GDM1 (cell line): ENCODE measurements at places on chromosomes 6 and 20.

- DNase-seq, result no peak
Observed at GRCh38 chr6:13046084-13046483, 282.3 kb downstream of the TBC1D7 start.

DNA sequence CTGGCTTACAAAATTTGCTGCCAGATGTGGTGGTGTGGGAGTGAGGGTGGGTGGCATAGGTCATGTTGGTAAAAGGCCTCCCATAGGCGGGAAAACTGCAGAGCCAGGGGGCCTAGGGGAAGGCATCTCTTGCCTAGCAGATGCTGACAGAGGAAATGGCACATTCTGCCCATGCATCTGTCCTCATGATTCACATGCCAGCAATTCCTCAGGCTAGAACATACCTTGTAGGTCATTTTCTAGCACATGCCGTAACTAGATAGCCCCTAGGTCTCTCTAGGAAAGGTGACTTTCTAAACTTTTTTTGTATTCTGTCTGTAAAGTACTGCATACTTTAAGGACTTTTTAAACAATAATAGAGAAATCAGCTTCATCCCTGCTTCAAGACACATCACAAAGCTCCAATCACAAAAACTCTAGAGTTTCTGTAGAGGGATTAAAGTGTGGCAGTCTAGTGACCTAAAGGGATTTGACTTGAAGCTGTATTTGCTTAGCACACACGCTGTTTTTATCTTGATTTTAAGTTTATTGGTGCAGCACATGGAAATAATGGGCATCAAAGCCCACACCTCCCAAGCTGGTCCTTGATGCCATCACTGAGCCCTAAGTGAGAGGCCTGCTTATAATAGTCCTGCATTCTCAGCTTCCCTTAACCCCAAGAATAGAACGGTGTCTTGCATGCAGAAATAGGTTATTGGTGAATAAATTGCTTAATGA, 55.2 kb downstream of the ANKEF1 start:
- DNase-seq, result no peak

- DNase-seq, result no peak
Observed at GRCh38 chr6:154292855-154293519, 63.6 kb downstream of the IPCEF1 start.

DNA sequence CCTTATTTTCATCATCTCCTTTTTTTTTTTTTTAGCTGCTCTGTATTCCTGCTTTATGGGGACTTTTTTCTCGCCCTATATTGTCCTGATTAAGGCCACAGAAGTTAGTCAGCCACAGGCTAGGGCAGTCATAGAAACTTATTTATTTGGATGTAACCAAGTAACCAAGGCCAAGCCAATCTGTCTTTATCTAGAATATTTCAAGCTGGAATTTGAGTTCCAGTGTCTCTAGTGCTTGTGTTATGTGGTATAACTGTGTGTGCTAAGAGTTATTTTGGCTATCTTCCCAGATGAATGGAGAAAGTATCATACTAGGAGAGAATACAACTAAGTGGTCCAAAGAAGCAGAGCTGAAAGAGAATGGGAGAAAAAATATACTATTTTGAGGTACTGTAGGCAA, 751.5 kb downstream of the CBLN4 start:
- no peak for DNase-seq

GRCh38 chr20:6231556-6231955, 108.7 kb upstream of the FERMT1 start:
- DNase-seq, result no peak

DNA sequence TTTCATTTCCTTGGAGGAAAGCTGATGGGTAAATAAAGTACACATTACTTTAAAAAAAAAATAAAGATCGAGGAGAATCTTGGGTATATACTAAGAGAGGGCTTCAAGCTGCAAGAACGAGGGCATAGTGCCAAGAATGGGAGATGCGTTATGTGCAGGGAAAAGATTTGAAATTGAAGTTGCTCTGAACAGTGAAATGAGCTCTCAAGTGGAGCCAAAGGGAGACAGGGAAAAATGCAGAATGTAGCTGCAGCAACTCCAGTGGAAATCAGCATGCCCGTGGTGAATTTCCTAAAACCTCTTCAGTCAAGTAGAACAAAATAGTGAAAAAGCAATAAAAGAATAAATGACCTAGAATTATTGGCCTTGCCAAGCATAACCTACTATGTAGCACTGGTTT, 11.4 kb upstream of the COL9A1 start:
- DNase-seq, result no peak

GRCh38 chr20:45792317-45793118, 764 bp downstream of the DNTTIP1 start:
- DNase-seq, result no peak

GRCh38 chr20:51444467-51444866, 98.1 kb downstream of the NFATC2 start:
- DNase-seq, result no peak

GRCh38 chr6:112338166-112338709, 8.9 kb upstream of the RFPL4B start:
- no peak for DNase-seq

DNA sequence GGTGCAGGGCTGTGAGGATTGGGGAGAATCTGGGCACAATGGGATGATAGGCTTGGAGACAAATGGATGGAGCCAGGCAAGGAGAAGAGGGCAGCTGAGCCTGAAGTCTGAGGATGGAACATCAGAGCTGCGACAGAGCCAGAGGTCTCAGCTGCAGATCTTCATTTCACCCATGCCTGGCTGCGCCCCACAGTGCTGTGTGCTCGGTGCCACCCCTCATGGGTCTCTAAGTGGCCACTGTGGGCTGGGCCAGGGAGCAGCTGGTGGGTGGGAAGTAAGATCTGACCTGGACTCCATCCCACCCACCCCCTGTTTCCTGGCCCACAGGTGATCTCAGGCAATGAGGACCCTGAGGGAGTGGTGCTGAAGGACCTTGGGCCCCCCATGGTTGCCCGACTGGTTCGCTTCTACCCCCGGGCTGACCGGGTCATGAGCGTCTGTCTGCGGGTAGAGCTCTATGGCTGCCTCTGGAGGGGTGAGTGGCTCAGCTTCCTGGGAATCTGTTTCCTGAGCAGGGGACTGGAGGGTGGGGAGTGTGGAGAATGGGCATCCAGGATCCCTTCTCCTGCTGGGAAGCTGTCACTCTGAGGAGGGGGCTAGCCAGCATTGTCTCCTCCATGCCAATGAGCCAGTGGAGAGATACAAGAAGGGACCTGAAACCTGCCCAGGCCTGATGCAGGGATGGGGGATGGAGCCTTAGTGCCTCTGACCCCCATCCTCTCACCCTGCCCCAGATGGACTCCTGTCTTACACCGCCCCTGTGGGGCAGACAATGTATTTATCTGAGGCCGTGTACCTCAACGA, 6.5 kb downstream of the DDR1 start:
- DNase-seq, result no peak

GRCh38 chr20:22288957-22289356, 295.4 kb downstream of the FOXA2 start:
- no peak for DNase-seq

- DNase-seq, result no peak
Observed at GRCh38 chr6:44914141-44914540, 414.0 kb upstream of the RUNX2 start.

DNA sequence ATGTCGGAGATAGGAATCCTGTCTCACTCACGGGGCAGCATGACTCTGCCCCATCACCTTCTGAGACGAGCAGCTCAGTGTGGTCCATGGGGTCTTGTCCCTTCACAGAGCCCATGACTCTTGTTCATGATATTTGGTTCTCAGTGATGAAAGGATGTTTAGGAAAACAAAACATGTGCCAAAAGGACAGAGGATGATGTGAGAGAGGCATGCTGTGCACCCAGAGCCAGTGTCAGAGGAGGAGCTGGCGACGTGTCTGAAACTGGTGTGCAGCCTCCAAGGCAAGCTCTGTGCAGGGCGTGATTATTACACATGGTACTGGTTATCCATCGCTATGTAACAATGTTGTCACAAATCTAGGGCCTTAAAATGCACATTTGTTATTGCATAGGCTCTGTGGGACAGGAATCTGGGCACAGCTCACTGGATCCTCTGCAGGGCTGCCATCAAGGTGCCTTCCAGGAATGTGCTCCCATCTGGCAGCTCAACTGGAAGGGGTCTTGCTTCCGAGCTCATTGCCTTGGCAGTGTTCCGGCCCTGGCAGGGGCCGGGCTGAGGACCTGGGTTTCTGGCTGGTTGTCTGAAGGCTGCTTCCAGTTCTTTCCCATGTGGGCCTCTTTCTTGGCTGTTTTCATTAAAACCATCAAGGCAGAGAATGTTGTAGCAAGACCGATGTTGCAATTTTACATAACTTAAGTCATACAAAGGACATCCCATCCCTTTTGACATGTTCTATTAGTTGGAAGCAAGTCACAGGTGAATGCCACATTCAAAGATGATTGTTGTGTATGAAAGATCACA, 175.4 kb downstream of the ERMARD start:
- no peak for DNase-seq

- peak; percentile 91 for DNase-seq
Observed at GRCh38 chr20:22716821-22717351, 132.5 kb upstream of the FOXA2 start.
